ENCODE measurements at places on chromosomes 7 and 10.

- DNase-seq = no peak
Measured at GRCh38 chr7:142614116-142614515, 135.2 kb upstream of the PRSS1 start.

GRCh38 chr7:127816354-127817190 lies 164.6 kb downstream of the SND1 start:
- peak; percentile 39 for DNase-seq

GRCh38 chr10:114195079-114195478 lies 15.9 kb downstream of the TDRD1 start:
- DNase-seq = no peak

GRCh38 chr7:40629891-40630290 lies 495.1 kb downstream of the SUGCT start:
- no peak for DNase-seq

DNA sequence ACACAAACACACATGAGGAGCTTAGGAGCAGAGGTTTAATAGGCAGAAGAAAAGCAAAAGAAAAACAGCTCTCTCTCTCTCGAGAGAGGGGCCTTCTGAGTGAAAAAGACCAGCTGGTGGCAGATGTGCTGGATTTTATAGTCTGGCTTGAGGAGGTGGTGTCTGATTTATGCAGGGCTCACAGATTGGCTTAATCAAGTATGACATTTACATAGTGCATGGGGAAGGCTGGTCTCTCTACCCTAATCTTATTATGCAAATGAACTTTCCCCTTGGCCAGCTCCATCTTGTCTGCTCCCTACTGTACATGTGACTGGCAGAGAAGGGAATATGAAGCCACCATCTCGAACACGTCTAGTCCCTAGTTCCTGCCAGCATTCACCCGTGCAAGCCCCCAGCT lies 219.5 kb upstream of the ZNF804B start:
- no peak for DNase-seq

- no peak for DNase-seq
Measured at GRCh38 chr7:78334426-78334825, 535.9 kb downstream of the PHTF2 start.

DNA sequence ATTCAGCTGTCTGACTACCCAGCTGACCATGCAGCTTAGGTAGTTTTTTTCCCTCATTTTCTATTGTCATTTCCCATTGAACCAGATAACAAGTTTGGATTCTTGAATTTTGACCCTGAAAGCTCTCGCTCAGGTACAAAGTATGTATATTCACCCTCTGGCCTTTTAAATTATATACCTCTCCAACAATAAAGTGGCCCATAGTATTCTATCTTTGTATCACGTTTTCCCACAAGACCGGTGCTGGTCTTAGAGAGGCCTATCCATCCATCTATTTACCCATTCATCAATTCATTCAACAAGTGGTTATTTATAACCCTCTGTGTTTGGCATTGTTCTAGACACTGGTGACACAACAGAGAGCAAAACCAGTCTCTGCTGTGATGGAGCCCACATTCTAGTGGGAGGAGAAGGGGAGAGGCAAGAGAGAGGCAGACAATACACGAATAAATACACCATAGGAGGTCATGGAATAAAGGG lies 35.2 kb upstream of the NPSR1 start:
- DNase-seq = no peak

DNA sequence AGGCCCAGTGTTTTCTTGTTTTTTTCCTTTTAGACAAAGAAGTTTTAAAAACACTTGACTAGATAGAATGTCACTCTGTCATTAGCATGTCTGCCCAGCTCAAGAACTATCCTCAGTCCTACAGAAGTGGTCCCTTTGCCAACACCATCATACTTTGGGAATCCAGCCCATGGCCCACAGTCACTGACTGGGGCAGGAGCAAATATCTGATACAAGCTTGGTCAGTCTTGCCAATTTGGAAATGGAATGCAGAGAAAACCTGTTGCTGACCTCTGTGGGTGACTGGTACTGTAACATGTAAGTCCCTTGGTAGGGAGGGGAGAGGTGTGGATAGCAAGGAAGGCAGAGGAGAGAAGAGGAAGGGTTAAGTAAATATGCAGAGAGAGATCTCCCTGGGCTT lies 47.8 kb downstream of the IPMK start:
- no peak for DNase-seq

- DNase-seq = no peak
Measured at GRCh38 chr10:102781090-102781920, 37.6 kb downstream of the WBP1L start.

GRCh38 chr7:123410273-123410904 lies 124.0 kb downstream of the IQUB start:
- peak; percentile 66 for DNase-seq

DNA sequence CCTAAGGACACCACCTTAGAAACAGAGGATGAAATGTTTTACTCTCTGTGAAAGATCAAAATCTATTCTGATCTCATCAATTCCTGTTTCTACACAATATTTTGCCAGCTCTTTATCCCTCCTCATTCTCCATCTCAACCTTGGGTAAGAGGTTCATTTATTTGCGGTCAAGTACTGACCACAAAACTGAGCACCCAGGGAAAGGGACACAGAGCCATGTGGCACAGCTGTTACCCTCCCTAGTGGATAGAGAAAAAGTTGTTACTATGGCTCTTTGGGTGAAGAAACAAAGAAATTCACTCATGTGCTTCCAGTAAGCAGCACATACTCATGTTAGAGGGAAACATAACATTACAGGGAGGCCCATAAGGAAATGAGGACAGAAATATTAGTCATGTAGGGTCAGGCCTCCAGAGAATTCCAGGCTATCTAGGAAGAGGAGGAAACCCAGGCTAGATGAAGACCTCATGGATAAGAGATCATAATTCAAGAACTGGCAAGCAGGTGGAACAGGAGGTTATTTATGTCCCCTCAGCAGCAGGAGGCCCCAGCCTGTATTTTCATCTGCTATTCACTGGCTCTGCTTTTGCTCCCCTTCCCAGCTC lies 114.5 kb downstream of the ATE1 start:
- DNase-seq = no peak

GRCh38 chr10:35594115-35595079 lies 10.7 kb upstream of the GJD4 start:
- no peak for DNase-seq

DNA sequence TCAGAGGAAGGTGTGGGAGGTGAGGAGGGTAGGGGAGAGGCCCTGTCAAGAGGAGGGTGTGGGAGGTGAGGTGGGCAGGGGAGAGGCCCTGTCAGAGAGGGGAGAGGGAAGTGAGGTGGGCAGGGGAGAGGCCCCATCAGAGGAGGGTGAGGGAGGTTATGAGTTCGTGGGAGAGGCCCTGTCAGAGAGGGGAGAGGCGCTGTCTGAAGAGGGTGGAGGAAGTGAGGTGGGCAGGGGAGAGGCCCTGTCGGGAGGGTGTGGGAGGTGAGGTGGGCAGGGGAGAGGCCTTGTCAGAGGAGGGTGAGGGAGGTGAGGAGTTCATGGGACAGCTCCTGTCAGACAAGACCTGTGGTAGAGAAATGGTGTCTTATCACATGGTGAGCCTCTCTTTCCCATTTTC lies 74.4 kb downstream of the INPP5A start:
- DNase-seq = no peak

DNA sequence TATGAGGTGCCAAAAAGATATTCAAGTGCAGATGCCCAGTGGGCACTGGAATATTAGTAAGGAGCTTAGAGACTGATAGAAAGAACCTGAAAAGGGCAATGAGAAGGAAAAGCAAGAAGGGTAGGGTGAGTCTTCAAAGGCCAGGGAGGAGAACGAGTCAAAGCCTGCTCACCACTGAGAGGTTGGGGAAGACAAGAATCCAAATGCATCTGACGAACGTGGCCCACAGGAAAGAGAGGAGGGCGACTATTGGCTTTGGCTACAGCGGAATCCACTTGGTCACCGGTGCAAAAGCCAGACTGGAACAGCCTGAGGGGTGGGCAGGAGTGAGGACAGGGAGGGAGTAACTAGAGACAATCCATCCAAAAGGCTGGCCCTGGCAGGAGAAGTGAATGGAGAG lies 216.7 kb upstream of the KLF14 start:
- no peak for DNase-seq

- peak; percentile 73 for DNase-seq
Measured at GRCh38 chr7:78702770-78703169, 750.7 kb downstream of the MAGI2 start.

- DNase-seq = no peak
Measured at GRCh38 chr10:132224343-132225072, 37.8 kb downstream of the DPYSL4 start.

- no peak for DNase-seq
Measured at GRCh38 chr7:112069879-112070321, 136.3 kb downstream of the DOCK4 start.

DNA sequence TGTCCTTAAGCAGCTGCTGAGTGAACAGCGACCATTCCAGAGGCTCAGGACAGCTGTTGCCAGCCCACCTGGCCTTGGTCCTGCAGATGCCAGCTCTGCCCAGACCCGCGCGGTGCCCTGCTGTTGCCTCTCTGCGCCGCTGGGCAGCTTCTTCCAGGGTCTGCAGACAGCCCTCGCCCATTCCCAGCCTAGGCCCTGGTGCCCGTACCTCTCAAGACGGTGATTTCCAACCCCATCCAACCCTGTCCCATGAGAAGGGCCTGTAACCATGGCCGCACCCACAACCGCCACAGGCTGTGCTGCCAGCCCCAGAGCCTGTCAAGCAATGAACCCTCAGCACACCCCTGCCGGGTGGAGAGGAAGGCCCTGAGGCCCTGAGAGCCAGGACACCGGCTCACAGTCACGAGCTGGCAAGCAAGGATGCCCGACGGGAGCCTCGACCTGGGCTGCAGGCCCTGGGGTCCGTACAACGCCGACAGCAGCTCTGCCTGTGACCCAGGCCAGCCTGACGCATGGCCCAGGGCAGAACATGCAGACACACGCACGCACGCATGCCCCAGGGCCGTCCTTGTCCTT lies 231.9 kb downstream of the MAD1L1 start:
- DNase-seq = no peak

GRCh38 chr7:30780941-30781340 lies 9.7 kb downstream of the MINDY4 start:
- DNase-seq = no peak

GRCh38 chr7:92674379-92674778 lies 84.2 kb upstream of the FAM133B start:
- DNase-seq = no peak

DNA sequence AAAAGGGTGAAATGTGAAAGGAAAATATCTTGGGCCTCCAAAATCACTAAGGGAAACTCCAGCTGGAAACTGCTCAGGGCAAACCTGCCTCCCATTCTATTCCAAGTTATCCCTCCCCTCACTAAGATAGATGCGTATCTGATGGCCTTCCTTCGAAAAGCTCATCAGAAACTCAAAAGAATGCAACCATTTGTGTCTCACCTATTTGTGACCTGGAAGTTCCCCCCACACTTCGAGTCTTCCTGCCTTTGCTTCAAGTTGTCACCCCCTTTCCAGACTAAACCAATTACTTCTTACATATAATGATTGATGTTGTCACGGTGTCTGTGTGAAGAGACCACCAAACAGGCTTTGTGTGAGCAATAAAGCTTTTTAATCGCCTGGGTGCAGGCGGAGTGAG lies 69.3 kb downstream of the ST8SIA6 start:
- DNase-seq = no peak

DNA sequence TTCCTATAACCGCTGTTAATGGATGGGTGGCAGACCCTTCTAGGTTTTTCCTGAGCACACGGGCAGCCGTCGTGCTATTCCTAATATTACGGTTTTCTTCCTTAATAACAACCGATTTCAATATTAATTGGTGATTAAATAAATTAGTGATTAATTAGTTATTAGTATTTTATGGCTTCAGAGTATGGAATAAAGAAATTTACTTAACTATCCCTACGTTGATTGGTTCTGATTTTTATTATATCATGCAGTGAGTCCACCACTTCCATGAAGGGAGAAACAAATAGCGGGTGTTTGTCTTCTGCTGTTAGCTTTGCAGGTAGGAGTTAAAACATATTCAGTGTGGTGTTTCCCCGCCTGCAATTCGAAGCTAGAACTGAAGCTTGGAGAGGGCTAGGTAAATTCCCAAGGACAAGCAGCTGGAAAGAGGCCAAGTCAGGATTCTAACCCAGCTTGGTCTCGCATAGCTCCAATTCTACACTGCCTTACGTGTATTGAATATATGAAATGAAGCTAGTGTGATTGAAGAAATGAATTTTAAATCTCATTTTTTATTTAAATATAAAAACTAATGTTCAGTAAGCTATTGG lies 928 bp upstream of the CSTF2T start:
- DNase-seq = no peak

DNA sequence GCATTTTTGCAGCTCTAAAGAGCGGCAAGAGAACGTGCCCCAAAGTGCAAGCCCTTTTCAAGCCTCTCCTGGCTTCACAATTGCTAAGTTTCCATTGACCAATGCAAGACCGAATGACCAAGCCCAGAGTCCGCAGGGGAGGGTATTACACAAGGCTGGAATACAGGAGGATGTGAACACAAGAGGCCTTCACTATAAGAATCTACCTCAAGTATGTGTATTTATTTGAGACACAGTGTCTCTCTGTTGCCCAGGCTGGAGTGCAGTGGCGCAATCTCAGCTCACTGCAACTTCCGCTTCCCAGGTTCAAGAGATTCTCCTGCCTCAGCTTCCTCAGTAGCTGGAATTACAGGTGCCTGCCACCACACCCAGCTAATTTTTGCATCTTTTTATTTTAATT lies 22.2 kb upstream of the TPST1 start:
- DNase-seq = no peak

DNA sequence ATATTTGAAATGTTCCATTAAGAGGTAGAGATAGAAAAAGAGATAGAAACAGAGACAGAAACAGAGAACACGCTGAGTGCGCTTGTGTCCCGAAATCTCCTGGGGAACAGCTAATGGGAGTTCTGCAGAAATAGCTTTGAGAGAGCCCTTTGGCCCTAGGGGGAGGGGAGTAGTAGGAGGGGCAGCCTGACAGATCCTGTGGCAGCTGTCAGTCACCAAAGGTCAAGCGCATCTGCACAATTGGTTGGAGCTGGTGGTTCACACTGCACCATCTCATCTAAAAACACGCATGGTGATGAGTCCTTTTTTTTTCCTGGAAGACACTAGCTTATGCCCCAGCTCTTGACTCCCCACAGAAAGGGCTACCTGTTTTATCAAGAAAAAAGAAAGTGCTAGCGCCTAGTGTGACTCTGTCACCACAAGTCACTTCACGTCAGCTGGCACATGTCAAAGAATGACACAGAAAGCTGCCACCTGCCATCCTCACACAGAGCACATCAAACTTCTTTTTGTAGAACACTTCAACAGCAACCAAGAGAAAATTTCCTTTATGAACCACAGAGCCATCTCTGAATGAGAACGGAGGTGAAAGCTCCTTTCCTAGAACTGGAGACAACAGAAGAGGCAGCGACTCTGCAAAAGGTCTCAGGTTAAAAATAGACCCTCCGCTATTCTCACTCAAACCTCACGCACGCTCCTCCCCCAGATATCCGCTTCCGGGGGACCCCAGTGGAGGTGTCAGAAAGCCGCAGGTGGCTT lies 125.7 kb downstream of the GFRA1 start:
- no peak for DNase-seq

- DNase-seq = peak; percentile 69
Measured at GRCh38 chr7:102306916-102307677, 20.4 kb downstream of the SH2B2 start.

Measured in kidney epithelial cell (primary cell).